Calu3 (cell line): ENCODE measurements at places on chromosomes 6 and 20.

- DNase-seq = peak; percentile 71
Measured at GRCh38 chr20:49668181-49668877, 45.3 kb downstream of the B4GALT5 start.

DNA sequence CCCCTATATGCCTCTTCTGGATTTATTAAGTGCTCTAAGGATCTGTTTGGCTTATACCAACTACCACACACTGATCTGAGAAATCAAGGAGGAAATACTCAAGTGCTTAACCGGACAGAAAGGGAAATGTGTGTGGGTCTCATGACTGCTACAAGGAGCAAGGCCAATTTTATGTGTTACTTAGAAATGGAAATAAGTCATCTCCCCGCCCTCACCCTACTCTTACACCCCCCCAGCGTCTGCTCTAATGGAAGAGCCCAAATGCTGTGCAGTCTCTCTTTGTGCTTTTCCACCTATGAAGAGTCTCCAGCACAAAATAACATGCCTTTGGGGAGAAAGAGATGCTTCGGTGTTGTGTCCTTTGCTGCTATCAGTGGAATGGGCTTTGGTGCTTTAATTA is 428.8 kb upstream of the ARID1B start:
- no peak for DNase-seq

DNA sequence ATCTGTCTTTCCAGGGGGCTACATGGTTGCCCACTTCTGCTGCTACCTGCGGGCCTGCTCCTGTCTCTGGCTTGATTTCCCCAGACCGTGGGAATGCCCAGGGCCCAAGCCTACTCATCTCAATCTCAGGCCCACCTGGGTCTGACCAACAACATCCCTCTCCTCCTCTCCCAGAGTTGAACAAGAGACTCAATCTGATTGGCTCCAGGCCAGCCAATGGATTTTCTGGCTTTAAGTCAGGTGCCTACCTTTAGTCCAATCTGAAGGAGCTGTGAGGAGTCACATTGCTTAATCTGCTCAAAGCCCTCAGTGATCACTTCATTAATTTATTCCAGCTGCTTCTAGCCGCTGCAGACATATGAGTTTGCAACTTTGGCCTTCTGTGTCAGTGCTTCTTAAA is 162.4 kb upstream of the KCNG1 start:
- DNase-seq = no peak

GRCh38 chr6:109840796-109841195 is 137.3 kb upstream of the GPR6 start:
- no peak for DNase-seq

DNA sequence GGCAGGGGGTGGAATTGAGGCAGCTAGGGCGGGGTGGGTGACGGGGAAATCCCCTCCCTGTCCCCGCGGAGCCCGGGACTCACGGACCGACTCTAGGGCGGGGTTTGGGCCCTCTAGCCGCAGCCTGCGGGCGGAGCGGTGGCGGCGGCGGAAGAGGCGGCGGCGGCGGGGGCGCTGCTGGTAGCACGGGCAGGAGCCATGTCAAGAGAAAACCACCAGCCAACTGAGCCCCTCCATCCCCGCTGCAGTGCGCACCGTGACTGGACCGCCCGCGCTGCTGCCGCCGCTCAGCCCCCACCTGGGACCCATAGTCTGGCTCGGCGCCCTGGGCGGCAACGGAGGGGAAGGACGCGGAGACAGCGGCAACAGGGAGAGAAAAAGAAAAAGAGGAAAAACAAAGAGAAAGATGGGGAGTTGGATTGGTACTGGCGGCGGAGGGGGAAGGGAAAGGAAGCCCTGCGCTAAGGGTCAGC is 1.2 kb upstream of the C6orf62 start:
- peak; percentile 87 for DNase-seq

- DNase-seq = no peak
Measured at GRCh38 chr20:5220321-5221060, 93.7 kb downstream of the CDS2 start.

- DNase-seq = no peak
Measured at GRCh38 chr6:82441047-82441855, 77.6 kb downstream of the TPBG start.

- no peak for DNase-seq
Measured at GRCh38 chr20:51873652-51874051, 71.3 kb upstream of the SALL4 start.

GRCh38 chr20:39206899-39207564 is 244.9 kb downstream of the DHX35 start:
- DNase-seq = no peak

- DNase-seq = no peak
Measured at GRCh38 chr6:82217018-82217586, 30.4 kb downstream of the IBTK start.

- peak; percentile 13 for DNase-seq
Measured at GRCh38 chr6:52994839-52995088, 320 bp downstream of the GSTA4 start.

DNA sequence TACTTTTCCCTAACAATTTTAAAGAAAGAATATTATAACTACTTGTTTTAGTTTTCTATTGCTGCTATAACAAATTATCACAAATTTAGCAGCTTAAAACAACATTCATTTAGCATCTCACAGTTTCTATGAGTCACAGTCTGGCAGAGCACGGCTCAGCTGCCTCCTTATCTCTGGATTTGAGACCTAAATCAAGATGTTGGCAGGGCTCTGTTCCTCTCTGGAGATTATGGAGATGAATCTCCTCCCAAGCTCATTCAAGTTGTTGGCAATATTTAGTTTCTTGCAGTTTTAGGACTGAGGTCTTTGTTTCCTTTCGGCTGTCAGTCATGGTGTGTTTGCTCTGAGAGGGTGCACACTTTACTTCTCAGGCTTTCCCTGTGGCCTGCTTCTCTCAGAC is 1065.8 kb upstream of the EYS start:
- DNase-seq = no peak

DNA sequence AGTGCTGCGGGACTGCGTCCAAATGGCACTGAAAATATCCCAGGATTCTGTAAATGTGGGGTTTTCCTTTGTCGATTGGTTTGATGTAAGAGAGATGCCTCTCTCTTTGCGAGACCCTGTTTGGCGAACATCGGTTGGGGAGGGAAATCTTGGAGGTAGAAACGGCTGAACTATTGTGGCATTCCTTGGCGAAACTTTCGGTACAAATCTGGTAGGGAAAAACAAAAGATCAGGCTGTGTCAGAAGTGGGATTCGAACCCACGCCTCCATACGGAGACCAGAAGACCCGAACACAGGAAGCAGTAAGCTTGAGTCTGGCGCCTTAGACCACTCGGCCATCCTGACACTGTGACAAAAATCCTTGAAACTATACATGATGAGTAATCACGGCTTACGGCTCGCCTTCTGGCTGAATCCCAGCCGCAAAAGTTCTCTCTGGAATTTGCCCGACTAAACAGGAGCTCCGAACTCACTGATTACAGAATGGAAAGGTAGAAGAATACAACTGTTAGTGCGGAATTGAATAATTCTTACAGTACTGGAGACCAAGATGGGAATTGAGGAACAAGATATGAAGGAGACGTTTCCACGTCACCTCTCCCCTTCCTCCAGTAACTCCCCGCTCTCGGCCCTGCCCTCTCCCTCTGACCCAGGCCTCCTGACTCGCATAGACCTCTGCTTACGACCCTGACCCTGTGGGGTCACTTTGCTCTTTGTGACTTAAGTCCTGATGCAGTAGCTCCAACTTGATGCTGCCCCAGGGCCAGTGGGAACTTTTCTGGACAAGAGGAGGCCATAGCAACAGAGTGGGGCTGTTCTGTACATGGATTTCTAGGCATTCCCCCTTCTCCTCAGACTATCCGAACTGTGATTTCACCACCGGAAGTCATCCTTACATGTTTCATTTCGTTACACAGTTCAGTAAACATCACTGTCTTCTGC is 132.8 kb upstream of the ZNF184 start:
- DNase-seq = peak; percentile 86

DNA sequence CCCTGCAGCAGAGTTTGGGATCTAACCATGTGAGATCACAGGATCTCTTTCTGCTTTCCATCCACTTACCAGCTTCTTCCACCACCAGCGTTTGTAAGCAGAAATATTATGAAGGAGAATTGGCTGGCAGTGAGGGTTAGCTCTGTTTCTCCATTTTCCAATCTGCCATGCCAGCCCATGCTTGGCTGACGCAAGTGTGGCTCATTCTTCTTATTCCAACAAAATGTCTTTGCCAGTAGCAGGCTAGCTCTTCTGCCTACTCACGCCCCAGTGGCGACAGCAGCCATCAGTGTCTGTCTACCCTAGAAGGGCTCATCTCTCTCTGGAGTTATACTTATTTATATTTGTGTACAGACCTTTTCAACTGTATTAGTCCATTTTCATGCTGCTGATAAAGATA is 286.2 kb downstream of the FARS2 start:
- DNase-seq = no peak

- DNase-seq = no peak
Measured at GRCh38 chr6:129785047-129785755, 75.2 kb upstream of the ARHGAP18 start.

DNA sequence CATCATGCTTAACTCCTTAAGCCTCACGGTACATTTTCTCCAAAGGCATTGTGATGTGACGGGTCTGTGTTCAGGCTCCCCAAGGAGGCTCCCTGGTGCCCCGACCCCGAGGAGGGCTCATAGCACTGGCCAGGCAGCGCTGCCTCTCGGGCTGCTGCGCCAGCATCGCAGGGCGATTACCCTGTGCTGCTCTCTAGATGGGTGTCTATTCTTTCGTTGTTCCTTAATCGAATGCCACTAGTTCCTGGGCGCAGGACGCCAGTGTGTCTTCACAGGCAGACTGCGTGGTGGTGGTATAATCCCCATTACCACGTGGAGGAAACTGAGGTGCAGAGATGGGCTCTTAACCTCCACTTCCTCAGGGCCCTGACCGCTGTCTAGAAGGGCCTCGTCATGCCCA is 267.4 kb downstream of the CDH4 start:
- DNase-seq = no peak

DNA sequence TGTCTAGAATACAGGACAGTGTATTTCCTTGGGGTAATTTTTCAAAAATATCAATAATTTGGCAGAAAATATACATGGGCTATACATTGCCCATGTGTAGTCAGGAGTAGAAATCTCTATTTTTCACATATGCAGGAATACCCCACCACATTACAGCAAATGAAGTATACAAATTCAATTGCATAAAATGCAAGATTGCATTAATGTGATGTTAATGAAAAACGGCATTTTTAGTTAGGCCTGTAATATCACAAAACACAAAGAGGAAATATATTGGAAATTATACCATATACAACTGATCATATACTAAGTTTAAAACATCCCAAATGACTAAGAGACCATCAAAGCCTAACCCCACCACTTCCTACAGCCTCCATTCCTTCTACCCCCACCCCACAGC is 154.9 kb downstream of the SYNE1 start:
- DNase-seq = no peak

GRCh38 chr6:88871498-88871897 is 91.9 kb downstream of the RNGTT start:
- no peak for DNase-seq

DNA sequence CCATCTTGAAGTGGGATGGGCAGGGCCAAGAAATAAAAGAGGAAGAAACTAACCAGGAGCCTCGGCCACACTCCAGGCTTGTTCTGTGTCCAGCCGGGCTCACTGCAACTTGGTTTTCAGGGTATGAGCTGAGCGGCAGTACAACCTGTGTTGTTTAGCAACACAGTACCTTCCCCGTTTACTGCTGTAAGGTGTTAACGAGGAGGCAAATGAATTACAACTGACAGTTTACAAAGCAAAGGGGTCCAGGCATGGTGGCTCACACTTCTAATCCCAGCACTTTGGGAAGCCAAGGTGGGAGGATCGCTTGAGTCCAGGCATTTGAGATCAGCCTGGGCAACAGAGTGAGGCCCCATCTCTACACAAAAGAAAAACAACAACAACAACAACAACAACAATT is 481.3 kb upstream of the SULF2 start:
- no peak for DNase-seq

GRCh38 chr6:44387346-44388134 is at the start of gene CDC5L:
CDC5L (plus strand) TSS chr6:44387706; CDS start chr6:44387824, 118 bp downstream.
- DNase-seq = peak; percentile 97

DNA sequence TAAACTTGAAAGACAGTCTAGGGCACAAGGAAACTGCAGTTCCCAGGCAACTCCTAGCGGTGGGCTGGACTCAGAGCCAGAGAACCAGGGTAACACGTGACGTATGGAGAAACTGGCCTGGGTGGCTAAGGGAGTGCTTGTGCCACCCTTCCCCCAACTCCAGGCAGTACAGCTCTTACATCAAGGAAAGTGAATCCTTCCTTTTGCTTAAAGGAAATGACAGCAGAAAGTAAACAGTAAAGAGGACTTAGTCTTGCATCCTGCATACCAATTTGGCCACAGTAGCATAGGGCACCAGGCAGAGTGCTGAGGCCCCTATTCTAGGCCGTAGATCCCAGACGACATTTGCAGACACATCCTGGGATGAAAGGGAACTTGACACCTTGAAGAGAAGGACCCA is 322.8 kb downstream of the CD109 start:
- DNase-seq = no peak

DNA sequence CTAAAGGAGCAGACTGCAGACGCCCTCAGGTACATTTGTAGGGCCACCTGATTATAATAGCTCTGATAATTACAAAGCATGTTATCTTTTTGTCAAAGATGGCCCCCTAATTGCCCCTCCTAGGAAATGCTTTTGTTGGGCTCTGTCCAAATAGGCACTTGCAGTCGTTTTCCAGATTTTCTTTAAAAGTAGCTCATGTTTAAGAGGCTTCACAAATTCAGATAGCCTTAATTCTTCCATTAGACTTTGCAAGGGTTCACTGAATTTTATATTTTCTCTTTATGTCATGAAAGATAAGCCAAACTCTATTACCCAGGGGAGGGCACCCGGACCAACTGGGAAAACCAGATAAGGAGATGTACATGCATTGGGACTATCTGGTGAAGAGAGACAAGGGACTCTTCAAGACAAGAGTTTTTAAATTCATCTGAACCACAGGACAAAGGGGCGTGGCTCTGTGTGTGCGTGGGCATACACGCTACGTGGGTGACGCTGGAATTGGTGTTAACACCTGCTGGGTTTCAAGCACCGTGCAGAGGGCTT is 95.6 kb downstream of the TOX2 start:
- DNase-seq = no peak

DNA sequence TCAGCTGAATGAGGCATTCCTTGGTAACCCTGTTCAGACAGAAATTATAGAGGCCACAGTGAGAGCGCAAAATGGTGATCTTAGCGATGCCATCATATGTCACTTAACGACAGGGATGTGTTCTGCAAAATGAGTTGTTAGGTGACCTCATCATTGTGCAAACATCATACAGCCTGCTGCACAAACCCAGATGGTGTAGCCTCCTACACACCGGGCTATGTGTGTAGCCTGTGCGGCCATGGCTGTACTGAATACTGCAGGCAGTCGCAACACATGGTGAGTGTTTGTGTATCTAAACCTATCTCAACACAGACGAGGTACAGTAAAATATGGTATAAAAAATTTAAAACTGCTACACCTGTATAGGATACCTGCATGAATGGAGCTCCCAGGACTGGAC is 234.1 kb upstream of the PMEPA1 start:
- DNase-seq = no peak

DNA sequence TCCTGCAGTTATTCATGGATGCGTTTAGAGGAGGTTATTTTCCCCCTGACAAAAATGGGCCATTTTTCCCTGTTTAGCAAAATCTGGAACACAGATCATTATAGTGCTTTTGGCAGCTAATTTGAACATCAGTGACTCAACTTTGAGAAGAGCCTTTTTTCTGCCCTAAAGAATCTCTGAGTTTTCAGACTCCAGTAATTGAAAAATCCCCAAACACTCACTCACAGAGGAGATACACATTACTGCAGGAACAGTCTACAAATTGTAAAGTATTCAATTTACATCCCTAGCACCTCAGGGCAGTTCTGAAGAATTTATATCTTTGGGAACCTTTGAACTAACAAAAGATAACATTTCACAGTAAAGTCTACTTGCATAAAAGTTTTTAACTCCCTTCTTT is 966.6 kb upstream of the SLC35B3 start:
- no peak for DNase-seq

- no peak for DNase-seq
Measured at GRCh38 chr6:139126255-139126654, 8.6 kb upstream of the HECA start.
